Stimulated activated naive CD4-positive, alpha-beta T cell (primary cell): ENCODE measurements at places on chromosomes 2 and 18.

DNA sequence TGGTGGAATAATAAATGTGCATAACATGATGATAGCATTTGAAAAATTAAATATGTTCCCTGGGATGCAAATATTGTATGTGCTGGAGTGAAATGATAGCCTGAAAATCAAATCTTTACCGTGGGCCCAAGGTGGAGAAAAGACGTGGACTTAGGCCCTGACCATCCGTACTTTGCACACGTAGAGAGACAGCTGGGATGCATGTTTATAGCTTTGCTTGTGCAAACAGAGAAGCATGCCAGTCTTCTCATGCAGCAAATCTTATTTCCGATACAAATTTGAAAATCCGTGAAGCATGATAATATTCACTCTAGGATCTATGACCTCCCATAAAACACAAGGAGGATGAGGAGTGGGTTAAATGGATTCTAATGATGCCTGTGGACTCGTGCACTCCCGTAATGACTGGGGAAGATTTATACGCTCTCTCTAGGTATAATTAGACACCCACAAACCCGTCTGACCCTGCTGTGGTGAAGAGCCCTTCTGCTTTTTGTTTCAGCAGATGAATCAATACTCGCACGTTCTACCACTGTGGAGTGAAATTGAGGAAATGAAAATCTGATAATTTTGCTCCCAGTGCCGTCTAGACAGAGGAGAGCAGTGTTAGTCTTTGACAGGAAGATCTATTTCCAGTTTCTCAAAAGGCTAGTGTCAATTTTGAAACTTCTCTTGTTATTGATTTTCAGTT is 810.3 kb upstream of the SALL3 start:
- DNase-seq, result no peak

DNA sequence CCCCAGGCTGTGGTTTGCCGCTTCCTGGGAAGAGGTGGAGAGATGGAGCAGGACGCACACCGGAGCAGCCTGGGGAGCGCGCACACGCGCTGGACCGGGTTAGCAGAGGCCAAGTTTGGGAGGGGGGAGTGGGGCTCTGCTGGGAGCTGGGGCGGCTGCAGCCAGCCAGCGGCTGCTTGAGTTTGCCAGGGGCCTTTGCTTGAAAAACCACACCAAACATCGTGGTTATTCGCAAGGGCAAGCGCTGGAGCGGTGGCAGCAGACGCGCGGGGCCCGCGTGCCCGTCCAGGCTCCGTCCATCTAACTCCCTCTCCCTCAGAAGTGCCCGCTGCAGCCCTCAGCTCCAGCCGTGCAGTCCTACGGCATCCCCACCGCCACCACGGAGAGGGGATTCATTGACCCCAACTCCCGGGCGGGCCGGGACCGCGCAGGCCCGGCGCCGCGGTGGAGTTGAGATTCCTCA is 4.6 kb downstream of the PTGR3 start:
- no peak for DNase-seq

GRCh38 chr2:188307850-188308283 is 16.2 kb downstream of the GULP1 start:
- DNase-seq, result no peak

DNA sequence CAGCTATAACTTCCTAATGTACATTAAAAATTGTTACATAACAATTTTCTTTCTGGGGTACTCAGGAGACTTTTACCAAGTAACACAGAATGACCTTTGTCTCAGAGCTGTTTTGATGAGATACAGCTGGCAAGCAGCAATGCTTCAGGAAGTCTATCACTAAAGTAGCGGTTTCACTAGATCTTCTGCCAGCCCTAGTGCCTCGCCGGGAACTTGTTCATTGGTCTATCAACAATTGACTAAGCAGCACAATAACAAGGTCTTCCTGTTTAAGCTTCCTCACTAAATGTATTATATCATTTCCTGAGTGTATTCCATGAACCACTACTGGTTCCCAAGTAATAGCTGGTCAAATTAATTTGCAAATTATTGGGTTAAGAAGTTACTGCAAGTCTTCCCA is 69.2 kb downstream of the TRIP12 start:
- DNase-seq, result peak; percentile 56

GRCh38 chr2:28687640-28688385 is 63.8 kb upstream of the PPP1CB start:
- no peak for DNase-seq

GRCh38 chr2:205640716-205641115 is 41.6 kb upstream of the NRP2 start:
- DNase-seq, result no peak

GRCh38 chr18:79520478-79521390 is 125.0 kb downstream of the NFATC1 start:
- no peak for DNase-seq

DNA sequence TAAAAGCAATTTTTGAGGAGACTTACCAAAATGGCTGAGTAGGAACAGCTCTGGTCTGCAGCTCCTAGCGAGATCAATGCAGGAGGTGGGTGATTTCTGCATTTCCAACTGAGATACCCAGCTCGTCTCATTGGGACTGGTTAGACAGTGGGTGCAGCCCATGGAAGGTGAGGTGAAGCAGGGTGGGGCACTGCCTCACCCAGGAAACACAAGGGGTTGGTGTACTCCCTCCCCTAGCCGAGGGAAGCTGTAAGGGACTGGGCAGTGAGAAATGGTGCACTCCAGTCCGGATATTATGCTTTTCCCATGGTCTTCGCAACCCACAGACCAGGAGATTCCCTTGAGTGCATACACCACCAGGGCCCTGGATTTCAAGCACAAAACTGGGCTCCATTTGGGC is 419.0 kb downstream of the NUP35 start:
- no peak for DNase-seq

DNA sequence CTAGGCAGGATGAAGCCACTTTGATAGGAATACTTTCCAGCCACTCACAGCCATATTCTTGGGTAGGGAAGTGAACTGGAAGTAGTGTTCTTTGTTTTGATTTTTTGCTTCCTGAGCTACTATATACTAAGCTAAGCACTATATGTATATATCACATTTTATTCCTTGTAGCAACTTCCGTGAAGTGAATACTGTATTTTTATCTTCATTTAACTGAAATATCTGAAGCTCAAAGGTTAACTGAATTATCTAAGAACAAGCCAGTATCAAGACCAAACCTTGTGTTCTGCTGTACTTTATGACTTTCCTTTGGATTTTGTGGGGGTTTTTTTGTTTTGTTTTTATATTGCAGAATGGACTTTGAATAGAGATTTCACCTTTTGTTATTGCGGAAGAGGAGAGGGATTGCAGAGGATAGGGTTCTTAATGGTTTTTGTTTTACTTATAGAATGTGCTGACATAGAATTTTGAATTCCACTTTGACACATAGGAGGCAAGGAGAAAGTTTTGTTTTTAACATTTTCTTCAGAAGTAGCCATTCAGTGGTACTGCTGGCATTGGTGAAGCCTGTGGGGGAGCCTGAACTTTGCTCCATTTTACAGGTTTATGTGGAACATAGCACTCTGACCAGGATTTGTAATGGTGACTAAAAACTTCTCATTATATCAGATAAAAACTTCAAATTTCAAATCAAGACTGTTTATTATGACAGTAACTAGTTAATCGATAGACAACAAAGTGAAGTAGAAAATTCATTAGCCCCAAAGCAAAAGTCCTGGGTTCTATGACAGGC is 24.1 kb upstream of the RNF138 start:
- DNase-seq, result no peak

- DNase-seq, result no peak
Measured at GRCh38 chr2:89845532-89845931, 1154.1 kb downstream of the RPIA start.

GRCh38 chr2:189037518-189037917 is 63.3 kb downstream of the COL3A1 start:
- no peak for DNase-seq

- DNase-seq, result no peak
Measured at GRCh38 chr2:172836347-172836821, 100.7 kb downstream of the RAPGEF4 start.

DNA sequence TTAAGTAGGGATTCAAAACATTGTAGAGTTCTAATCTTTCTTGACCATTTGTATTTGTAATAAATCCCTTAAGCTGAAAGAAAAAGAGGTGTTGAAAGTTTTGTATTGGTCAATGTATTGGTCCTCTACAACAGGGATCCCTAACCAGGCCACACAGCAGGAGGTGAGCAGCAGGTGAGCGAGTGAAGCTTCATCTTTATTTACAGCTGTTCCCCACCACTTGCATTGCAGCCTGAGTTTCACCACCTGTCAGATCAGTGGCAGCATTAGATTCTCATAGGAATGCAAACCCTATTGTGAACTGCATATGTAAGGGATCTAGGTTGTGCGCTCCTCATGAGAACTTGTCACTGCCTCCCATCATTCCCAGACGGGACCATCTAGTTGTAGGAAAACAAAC is 715.7 kb upstream of the NXPH2 start:
- DNase-seq, result no peak

GRCh38 chr2:50582164-50582563 is 449.8 kb downstream of the NRXN1 start:
- DNase-seq, result no peak

DNA sequence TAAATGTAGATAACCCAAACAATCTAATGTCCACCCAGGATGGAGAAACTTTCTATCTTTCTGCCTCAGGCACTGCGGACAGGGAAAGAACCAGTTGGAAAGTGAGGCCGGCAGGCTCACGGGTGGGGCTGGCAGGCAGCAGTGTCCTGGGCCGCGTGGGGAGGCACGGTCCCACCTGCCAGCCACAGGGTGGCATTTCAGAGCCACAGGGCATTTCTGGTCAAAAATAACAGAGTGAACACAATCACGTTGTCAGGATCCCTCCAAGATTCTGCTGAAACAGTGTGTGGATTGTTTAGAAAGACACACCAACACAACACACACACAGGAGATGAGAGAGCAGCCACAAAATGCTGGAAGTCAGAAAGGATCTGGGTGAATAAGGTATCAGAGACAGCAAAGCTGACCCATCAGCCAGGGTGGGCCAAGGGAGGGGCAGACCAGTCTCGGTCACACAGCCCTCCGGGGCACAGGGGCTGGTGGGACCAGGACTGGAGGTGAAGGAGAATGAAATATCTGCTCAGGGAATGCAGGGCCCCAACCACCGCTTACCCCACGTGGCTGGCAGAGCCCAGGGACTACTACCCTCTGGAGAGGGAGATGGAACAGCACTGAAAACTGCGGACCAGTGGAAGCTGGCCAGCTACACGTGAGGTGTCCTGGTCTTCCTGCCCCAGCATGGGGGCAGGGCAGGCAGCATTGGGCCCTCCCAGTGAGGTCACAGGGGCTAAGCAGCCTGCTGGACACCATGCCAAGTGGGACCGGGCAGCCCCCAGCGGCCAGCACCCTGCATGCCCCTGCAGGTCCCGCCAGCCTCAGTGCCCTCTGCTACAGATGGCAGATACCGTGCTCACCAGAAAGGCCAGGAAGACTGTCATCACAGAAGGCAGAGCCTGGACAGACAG is 173.9 kb downstream of the HDAC4 start:
- DNase-seq, result no peak

GRCh38 chr18:66971960-66972359 is 368.1 kb upstream of the CDH19 start:
- no peak for DNase-seq

DNA sequence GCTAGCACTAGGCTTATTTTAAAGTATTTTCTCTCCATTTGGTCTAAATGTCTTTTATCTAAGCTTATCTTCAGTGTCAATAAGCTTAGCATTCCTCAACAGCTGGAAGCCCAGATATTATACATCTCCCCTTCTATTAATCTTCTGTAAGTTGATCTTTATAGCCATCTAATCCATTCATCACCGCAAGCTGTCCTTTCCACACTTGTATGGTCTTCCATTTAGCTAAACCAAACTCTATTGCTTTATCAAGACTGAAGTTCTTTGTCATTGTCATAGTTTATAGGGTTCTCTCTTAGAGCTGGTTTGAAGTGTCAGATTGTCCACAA is 101.3 kb upstream of the GPR45 start:
- DNase-seq, result no peak

DNA sequence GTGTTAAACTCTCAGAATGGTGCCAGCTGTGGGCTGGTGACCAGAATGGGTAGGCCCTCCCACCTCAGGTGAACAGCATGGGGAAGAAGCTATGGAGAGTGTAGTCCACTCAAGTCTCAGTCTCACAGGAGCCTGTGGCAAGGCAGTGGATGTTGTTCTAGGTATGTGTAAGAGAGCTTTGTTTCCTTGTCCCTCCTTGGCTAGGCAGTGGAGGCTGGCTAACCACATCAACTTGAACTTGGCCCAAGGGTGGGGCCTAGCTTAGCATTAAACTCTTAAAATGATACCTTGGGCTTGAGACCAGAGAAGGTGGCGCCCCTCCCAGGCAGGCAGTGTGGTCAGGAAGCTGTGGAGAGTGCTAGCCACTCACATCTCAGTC is 53.2 kb upstream of the SLC4A10 start:
- no peak for DNase-seq

- DNase-seq, result no peak
Measured at GRCh38 chr2:127134833-127135830, 28.2 kb upstream of the BIN1 start.

GRCh38 chr2:111624411-111625156 is 259.4 kb downstream of the ANAPC1 start:
- DNase-seq, result no peak
